ENCODE measurements at places on chromosomes 7 and 10.

- DNase-seq, result no peak
Measured at GRCh38 chr7:8434290-8435002, 1.0 kb downstream of the NXPH1 start.

GRCh38 chr10:88537322-88537721 is 45.8 kb downstream of the RNLS start:
- no peak for DNase-seq

GRCh38 chr10:12377658-12378290 is 28.4 kb downstream of the CAMK1D start:
- DNase-seq, result no peak

GRCh38 chr10:36462194-36462593 is 663.2 kb upstream of the ANKRD30A start:
- no peak for DNase-seq

DNA sequence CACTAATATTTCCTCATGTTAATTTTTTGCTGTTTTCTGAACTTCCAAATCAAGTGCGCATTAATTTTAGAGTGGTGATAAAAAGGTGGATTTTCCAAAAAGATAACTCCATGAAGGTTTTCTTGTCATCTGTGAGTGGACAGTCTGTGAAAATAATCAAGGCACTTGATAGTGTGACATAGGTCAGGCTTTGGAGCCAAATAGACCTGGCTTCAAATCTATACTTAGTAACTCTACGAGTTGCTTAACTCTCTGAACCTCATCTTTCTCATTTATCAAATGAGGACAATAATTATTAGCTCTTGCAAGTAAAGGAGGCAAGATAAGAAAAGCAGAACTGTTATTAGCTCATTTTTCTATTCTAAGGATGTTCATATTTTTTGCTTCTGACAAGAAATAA is 24.7 kb upstream of the MET start:
- no peak for DNase-seq

- no peak for DNase-seq
Measured at GRCh38 chr10:25300073-25300472, 125.3 kb downstream of the GPR158 start.

Measured in stimulated activated CD4-positive, alpha-beta T cell treated with anti-CD3 and anti-CD28 coated beads, TNF-alpha, amount 100 ng/mL, for 4 hours (primary cell).